Fibroblast of mammary gland (primary cell): ENCODE measurements at places on chromosomes 5 and 9.

GRCh38 chr5:153883854-153884611 is 154.7 kb downstream of the FAM114A2 start:
- DNase-seq: peak; percentile 59

DNA sequence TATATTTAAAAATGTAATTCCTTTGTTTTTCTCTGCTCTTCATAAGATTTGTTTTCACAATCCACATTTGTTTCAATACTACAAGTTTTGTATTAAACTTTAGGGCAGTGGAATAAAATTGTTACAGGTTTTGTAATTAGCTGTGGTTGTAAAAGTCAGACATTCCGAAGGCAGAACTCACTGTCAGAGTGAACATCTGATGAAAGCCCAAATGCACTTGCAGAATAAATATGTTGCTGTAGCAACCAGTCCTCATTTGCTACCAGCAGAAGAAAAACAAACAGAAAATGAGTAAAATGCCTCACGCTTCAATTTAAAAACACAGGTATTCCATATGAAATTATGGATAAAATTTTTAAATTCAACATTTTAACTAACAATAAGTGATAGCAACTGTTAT is 740.1 kb upstream of the FAM174A start:
- DNase-seq: no peak

DNA sequence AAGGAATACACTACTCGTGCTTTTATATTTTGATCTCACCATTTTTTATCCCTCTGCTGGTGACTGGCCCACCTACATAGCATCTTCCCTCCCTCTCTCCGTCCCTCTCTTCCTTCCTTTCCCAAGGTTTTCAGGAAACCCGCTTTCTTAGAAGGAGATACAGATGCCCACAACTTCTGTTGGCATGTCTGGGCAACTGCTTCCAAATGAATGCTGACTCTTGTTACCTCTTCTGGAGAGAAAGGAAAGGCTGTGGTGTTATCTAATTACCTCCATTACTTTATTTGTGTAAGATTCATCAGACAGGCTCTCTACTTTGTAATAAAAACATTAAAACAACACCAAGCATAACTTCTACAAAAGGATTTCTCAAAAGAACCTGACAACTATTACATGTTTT is 20.2 kb downstream of the FANCC start:
- no peak for DNase-seq

GRCh38 chr5:10984021-10984715 is 223.1 kb upstream of the DAP start:
- DNase-seq: no peak

DNA sequence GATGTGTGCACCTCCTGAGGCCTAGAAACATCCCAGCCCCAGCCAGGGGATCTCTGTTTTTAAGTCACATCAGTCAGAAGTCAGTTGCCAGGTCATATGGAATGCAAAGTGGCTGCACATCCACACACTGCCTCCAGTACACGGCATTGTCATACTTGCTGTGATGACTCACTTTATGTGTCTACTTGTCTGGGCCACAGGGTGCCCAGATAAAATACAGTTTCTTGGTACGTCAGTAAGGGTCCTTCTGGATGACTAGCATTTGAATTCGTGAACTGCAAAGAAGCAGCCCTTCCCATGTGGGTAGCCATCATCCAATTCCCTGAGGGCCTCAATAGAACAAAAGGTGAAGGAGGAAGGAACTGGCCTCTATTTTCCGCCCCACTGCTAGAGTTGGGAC is 27.7 kb downstream of the AUH start:
- DNase-seq: peak; percentile 32

GRCh38 chr9:93587284-93587650 is 10.9 kb downstream of the PHF2 start:
- no peak for DNase-seq

GRCh38 chr5:172777881-172778814 is 7.2 kb upstream of the DUSP1 start:
- DNase-seq: peak; percentile 94

GRCh38 chr5:5371957-5372356 is 50.5 kb upstream of the ICE1 start:
- DNase-seq: no peak

GRCh38 chr9:16207161-16207560 is 654.3 kb downstream of the CCDC171 start:
- DNase-seq: peak; percentile 74

- no peak for DNase-seq
Observed at GRCh38 chr9:133499132-133499891, 20.4 kb upstream of the SLC2A6 start.

DNA sequence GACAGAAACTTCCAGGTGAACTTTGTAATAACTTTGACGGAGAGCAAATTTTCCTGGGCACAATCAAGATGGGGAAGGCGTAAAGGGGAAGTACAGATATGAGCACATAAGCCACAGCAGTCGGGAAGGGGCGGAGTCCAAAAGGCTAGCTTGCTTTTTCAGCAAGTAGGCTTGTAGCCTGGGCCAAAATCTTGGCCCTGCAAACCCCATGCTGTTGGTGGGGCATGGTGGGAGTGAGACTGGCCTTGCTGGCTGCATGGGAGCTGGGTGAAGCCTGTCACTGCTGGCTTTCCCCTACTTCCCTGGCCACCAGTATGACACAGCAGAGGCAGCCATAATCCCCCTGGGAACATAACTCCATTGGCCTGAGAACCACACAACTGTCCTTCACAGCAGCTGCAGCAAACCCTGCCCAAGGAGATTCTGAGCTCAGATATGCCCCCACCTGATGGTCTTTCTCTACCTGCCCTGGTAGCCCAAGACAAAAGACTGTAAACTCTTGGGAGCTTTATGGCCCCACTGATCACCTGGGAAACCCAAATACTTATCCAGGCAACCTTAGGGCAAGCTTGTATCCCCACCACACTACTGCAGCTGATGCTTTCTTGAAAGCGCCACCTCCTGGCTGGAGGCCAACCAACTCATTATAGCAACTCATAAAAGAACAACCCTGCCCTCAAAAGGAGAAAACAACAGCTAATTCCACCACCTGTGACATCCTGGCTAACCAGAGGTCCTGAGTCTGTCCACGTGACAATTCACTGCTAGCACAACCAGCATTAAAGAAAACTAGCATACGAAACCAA is 24.0 kb downstream of the DCTN4 start:
- no peak for DNase-seq

- peak; percentile 88 for DNase-seq
Observed at GRCh38 chr5:10513501-10514442, 50.1 kb upstream of the ANKRD33B start.

DNA sequence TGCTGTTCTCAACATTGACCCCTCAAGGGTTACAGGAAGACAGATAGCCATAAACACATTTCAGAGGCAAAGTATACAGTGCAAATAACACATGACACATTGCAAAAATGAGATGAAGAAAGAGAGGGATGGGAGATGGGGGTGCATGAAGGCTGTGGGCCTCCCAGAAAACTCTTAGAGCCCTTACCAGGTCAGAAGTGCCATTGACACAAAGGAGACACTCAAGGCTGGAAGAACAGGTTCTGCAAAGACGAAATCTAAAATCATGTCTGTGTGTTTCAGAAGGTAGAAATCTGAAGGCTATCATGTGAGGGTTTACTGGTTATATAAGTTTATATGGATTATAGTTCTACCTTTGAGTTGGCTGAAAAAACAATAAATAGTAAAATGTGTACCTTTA is 318.8 kb downstream of the BNC2 start:
- DNase-seq: no peak

DNA sequence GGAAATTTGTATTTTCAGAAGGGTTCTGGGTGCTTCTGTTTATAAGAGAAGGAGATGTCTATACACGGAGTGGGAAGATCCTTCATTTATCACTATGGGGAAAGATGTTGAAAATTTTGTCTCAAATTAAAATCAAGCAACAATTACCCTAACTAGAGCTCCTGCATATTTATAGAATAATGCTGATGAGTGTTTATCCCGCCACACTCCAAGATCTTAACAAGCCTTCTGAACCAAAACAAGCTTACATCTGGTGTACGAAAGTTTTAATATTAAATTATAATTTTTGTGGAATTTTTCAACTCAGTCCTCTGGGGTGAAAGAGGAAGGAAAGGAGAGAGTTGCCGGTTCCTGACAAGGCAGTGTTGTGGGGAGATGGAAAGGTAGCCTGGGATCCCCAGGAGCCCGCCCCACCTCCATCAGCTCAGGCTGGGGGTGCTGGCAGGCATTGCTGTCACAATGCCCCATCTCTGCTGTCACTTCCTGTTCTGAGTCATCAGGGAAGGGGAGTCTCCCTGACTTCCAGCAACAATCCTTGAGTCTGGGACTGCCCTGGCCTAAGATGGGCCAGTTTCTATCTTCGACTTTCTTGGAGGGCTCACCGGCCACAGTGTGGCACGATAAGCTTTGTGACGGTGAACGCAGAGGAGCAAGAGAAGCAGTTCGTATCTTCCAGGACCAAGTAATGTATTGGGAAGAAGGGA is 64.5 kb downstream of the ERAP1 start:
- DNase-seq: peak; percentile 57

- no peak for DNase-seq
Observed at GRCh38 chr5:149273237-149273636, 1.6 kb downstream of the AFAP1L1 start.

GRCh38 chr5:177492841-177493240 is 4.6 kb downstream of the PDLIM7 start:
- DNase-seq: no peak

GRCh38 chr5:14593326-14594021 is 11.9 kb downstream of the OTULINL start:
- DNase-seq: no peak

GRCh38 chr5:144183254-144183889 is 12.7 kb downstream of the KCTD16 start:
- peak; percentile 75 for DNase-seq

DNA sequence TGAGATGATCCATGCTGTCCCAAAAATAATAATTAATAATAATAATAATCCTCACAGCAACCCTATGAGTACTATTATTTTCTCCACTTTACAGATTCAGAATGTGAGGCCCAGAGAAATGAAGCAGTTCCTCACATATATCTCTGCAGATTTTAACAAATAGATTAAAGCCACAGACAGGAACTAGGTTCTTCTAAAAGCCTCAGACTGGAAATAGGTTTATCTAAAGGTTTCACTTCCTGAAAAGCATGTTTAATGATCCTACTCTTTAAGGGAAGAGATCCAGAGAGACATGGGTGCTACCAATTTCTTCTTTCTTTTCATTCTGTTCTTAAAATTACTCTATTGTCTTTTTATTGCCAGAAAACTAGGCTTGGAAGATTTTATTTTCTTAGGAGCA is 1079.4 kb upstream of the COX7C start:
- no peak for DNase-seq

GRCh38 chr5:168347368-168348083 is 56.1 kb downstream of the WWC1 start:
- no peak for DNase-seq

GRCh38 chr9:111008158-111009075 is 29.9 kb downstream of the LPAR1 start:
- DNase-seq: no peak

DNA sequence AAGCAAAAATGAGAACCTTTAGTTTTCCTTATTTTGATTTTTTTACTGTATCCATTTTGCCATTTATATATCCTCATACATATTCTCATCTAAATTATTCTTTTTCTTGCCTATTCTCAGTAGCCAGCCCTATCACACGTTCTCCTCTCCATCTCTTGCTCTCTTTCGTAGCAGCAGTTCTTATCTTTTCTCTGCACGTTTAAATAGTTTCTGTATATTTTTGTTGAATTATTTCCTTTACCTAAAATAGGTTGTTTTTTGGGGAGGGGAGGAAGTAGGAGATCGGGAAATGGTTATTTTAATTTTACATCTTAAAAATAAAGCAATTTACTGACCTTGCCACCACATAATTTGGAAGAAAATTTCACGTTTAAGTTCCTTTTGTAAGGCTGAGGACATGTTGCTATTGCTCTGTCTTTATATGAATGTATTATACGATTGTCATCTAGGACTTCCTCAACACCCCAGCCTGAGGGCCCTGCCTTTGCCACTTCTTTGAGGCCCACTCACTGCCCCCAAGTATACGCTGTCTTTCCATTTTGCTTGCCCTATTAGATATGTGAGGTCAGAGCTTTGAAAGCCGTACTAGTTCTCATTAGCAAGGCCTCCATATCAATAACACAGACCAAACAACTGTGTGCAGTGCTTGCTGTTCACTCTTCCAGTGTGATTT is 140.3 kb downstream of the GNAQ start:
- DNase-seq: no peak

DNA sequence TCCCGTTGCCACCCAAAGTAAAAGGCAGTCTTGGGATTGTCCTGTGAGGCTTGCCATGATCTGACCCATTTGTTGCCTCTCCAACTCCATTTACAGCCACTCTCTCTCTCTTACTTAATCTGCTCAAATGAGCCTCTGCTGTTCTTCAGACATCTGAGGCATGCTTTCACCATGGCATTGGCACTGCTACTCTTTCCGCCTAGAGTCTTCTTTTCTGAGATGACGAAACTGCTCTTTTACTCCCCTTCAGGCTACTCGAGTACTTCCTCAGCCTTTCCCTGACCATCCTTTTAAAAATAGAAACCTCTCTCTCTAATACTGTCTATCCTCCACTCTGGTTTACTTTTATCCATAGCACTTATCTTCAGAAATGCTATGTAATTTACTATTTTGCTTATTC is 9.0 kb downstream of the FOCAD start:
- DNase-seq: no peak

DNA sequence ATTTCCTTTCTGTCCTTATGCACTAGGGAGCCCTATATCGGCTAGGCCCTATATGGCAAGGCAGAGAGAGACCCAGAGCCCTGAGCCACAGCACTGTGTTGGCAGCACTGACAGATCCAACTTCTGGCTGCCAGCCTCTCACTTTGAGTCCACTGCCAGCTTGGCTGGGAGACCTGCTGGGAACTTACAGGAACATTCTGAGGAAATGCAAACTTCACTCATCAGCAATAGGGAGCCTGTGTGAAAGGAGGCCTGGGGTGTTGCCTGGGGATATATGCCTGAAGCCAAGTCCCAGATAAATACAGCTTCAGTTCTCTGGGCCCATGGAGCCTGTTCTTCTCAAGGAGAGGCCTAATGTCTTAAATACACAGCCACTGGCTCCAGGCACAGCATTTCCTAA is 78.0 kb downstream of the ADRB2 start:
- DNase-seq: no peak

- no peak for DNase-seq
Observed at GRCh38 chr5:33842456-33842855, 49.3 kb downstream of the ADAMTS12 start.

GRCh38 chr9:137791947-137792346 is 85.6 kb upstream of the CACNA1B start:
- DNase-seq: no peak

DNA sequence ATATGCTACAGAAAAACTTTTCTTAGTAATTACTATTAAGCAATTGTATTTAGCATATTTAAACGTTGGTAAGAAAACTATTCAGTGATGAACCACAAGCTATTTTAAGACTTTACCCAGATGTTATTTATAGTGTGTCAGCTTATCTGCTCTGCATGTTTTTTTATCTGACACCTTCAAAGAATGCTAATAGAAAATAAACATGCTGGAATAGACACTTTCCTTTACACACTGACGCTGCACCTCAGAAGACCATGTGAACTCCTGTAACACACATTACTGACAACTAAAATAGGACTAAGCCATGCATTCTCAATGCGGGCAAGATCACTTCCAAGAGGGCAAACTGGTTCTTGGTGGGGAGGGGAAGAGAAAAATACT is 38.3 kb downstream of the FNIP1 start:
- no peak for DNase-seq

- DNase-seq: no peak
Observed at GRCh38 chr5:68423154-68423811, 207.7 kb downstream of the PIK3R1 start.

- no peak for DNase-seq
Observed at GRCh38 chr5:147836439-147836838, 5.0 kb upstream of the SPINK1 start.

- no peak for DNase-seq
Observed at GRCh38 chr9:130040984-130041647, 1.9 kb downstream of the FNBP1 start.

- DNase-seq: peak; percentile 25
Observed at GRCh38 chr9:69502671-69503301, 169.4 kb downstream of the APBA1 start.
